ENCODE measurements at places on chromosomes 1 and 21.

GRCh38 chr1:216032961-216033614, 390.2 kb downstream of the USH2A start:
- DNase-seq: no peak

DNA sequence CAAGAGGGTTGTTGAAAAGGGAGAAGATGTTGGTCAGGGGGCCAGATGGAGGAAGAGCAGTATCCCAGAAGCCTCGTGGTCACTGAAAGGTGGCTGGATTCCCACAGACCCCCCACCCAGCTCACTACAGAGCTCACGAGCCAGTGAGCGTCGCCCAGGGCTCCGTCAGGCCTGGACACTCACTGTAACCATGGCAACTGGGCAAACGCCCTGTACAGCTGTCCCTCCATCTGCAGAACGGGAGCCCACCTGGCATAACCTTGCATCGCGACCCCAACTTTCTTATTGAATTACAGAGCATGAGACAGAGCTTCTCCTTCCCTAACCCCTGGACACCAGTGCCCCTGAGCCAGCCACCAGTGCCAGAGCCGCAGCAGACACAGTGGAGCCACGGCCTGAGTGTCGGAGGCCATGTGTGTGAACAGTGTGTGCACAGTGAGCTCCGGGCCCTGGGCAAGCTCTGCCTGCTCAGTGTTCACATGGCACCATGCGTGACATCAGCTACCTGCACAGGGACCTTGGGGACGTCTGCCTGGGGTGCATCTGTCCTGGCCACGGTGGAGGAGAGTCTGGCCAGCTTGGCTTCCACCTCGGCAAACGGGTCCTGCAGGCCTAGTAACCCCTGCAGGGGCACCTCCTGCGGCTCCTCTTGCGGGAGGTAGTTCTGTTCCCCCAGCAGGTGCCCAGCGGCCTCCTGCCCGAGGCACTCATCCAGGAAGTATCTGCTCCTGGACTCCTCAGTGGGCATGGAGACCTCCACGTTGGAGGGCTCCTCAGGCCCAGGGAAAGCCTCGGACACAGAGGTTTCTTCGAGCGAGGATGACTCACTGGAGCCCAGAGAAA, 25.9 kb upstream of the DDOST start:
- DNase-seq: no peak

DNA sequence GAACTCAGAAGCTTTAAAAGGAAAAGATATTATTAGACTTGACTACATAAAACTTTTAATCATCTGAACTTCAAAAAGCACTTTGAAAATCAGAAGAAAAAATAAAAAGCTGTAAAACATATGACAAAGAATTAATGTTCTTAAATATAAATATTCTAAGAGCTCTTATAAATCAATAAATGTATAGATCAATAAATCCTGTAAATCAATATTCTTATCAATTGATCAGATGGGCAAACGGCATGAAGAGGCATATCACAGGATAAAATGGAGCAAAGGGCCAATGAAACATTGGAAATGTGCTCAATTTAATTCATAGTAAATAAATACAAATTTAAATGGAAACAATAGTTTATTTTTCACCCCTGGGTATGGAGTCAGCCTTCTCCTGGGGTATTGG, 66.1 kb upstream of the SMYD2 start:
- no peak for DNase-seq

DNA sequence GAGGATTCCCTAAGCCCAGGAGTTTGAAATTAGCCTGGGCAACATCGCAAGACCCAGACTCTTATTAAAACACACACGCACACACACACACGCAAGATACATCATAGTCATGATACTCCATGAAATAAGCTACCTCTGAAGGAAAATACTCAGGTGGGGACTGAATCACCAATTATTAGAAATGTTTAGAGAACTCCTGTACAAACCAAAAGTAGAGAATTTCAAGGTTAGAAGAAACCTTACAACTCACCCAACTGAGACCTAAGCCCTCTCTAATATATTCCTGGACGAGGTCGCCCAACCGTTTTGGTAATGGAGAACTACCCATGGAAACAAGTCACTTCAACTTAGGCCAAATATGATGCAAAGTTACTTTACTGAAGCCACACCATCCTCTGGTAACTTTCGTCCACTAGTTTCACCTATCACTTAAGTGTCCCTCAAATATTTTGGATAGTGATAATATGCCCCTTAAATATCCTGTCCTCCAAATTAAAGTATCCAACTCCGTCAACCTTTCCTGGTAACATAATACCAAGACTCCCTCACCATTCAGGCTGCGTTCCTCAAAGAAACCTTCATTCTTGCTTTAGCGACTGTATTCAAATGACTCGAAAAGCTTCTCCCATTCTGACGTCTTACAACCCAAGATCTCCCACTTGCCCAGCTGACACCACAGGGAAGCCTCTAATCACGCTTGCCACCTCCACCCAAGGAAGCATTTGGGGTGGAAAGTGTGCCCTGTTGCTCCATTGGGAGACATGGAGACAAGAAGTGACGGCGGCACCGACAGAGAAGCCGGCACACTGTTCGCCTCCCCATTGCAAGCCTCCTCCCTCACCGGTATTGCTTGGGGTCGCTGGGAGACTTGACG, 856 bp downstream of the NRDC start:
- DNase-seq: peak; percentile 35

DNA sequence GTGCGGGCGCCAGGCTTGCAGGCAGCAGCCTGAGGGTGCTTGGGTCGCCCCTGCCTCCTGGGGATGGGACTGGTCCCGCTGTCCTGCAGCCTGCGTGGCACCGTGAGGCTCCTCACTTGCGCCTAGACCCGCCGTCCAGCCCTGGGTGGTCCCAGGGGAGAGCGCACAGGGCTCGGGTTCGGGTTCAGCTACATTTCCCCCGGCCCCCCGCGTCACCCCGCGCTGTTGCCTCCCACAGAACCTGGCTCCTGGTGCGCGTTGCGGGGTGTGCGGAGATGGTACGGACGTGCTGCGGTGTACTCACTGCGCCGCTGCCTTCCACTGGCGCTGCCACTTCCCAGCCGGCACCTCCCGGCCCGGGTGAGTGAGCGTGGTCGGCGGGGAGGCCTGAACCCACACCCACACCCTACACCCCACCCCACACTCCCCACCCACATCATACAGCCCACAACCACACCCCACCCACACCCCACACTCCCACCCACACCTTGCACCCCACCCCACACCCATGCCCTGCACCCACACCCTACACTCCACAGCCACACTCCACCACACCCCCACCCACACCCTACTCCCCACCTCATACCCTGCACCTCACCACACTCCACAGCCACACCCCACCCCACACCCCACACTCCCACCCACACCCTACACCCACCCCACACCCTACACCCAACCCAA, 6.2 kb upstream of the PFKL start:
- DNase-seq: no peak

GRCh38 chr21:27557356-27557755, 590.5 kb upstream of the ADAMTS5 start:
- no peak for DNase-seq

GRCh38 chr1:150686275-150686674, 10.7 kb downstream of the GOLPH3L start:
- no peak for DNase-seq

- DNase-seq: no peak
Observed at GRCh38 chr21:41254090-41254700, 62.4 kb upstream of the FAM3B start.

- no peak for DNase-seq
Observed at GRCh38 chr21:33371366-33371765, 31.8 kb upstream of the IFNGR2 start.

GRCh38 chr1:54798769-54799641, 2.1 kb downstream of the TTC22 start:
- DNase-seq: peak; percentile 79

GRCh38 chr21:28224191-28224726, 768.4 kb downstream of the LTN1 start:
- no peak for DNase-seq

GRCh38 chr1:183506561-183506960, 34.3 kb downstream of the SMG7 start:
- DNase-seq: no peak

DNA sequence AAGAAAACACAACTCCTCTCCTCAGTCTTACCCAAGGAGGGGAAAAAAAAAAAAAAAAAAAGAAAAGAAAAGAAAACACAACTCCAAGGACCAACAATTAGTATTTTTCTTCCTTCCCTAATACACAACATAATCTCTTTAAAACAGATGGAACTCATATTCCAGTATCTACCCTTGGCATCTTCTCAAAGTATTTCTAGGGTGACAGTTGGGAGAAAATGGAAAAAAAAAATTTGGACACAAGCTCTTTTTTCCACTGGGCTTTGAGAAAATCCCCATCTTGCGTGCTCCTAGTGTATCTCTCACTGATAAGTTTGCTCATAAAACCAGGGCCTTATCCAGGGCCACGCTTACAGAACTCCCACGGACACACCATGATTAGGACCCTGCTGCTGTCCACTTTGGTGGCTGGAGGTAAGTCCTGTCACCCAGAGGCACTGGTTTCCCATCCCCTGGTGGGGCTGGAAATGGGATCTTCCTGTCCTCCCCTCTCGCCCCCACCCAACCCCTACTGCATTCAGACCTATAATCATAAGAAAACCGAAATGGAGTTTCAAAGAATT, at the start of gene CELA2B:
TSS of gene CELA2B (plus strand) at position 353 of the 563 bp plus-strand sequence. CDS start at position 375, 22 bp downstream.
- DNase-seq: no peak

DNA sequence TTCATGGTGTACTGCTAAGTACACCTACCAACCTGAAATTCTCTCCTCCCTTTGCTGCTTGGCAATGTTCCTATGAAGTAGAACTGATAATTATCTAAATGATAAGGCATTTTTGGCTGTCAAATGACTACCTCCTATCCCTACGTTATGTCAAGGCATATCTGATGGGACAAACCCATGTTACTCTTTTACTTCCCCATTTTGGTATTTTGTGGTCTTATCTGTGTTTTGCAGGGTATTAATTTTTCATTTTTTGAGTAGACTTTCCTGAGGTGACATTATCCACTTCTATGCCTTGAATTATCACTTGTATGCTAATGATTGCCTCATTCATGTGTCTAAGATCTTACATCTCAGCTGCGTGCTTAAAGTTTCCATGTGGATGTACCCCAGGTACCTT, 499.6 kb upstream of the B3GALT2 start:
- no peak for DNase-seq

DNA sequence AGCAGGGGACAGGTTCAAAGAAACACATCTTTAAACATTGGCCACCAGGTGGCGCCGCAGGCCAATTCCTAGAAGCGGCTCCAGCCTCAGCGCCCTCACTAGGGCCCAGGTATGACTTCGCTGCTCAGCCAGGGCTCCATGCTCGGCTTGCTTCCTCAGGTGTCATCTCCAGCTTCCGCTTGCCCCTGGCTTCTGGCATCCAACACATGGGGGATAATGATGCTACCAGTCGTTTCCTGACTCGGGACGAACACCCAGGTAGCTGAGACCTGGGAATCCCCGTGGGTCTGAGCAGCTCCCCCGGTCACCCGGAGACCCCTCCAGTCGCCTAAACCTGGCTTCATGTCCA, 8.5 kb upstream of the MEX3A start:
- peak; percentile 95 for DNase-seq

- no peak for DNase-seq
Observed at GRCh38 chr1:204456826-204457442, 37.7 kb downstream of the PIK3C2B start.

DNA sequence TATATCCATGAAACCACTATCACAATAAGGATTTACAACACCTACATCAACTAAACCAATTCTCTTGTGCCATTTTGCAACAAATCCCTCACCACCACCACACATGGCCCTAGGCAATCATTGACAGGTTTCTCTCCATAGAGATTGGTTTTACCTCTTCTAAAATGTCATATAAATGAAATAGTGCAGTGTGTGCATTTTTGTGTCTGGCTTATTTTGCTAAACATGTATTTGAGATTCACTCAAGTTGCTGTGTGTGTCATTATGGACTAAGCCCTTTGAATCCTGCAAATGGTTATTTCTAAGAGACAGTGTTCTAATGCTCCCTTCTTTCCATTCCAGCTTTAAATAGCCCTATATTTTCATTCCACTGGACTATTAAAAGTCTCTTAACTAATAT, 179.7 kb upstream of the LRRC7 start:
- no peak for DNase-seq

- DNase-seq: no peak
Observed at GRCh38 chr1:243903895-243904294, 53.9 kb upstream of the AKT3 start.

GRCh38 chr1:63731117-63732043, 42.4 kb upstream of the ROR1 start:
- DNase-seq: no peak

GRCh38 chr1:9628541-9629444, 22.7 kb upstream of the PIK3CD start:
- peak; percentile 85 for DNase-seq

DNA sequence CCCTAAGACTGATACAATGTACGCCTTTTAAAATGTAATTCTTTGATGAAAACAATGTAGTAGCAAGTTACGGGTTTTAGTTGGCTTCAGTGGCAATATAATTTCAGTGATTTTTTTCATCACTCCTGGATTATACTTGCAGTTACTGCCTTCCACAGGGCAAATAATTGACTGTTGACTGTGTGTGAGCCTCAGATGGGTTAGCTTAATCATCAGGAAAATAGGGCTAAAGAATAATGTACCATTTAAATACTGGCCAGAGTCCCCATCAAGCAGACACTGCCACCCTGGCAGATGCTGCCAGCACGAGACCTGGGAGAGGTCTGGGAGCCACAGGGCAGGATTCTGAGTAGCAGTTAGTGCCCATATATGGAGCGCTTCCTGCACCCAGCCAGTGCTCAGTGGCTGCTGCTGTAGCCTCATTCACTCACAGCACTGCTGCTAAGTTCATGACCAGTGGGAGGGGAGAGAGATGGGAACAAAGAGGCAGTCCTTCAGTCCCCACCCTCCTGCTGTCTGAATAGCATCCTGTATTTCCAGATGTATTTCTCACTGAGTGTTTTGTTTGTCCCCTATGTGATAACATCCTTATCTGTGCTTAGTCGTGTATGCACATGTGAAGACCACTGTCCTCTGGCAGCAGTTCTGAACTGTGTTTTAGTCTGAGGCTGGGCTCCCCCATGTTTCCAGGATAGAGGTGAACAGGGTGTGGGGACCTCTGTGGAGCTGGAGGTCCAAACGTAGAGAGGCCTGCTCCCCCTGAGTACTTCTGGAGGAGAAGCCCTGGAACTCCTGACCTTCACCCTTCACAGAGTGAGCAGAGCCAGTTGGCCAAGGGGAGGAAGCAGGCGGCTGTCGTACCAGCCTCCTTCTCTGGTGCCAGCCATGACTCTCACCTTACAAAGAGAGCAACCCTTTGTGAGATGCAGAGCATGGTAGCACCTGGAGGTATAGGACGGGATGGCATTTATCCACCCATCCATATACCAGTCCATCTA, 80.4 kb downstream of the ADARB1 start:
- peak; percentile 45 for DNase-seq

DNA sequence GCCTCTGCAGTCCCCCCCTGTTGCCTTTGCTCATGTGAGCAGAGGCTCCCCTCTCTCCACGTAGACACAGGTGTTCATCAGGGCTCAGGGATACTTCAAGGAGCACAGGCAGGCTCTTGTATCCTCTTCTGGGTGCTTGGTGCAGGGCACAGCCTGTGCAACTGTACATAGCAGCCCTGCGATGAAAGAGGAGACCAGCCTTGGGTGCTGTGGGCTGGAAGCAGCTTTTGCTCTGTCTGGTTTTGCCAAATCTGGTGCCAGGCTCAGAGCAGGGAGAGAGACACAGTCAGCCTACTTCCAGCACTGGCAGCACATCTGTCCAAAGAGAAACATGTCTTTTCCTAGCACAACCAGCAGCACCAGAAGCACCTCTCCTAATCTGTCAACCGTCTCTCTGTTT, 132.1 kb downstream of the ETS2 start:
- no peak for DNase-seq

GRCh38 chr1:98989556-98989907, 15.1 kb downstream of the PLPPR5 start:
- no peak for DNase-seq

GRCh38 chr1:181953596-181953995, 107.9 kb downstream of the ZNF648 start:
- no peak for DNase-seq

- no peak for DNase-seq
Observed at GRCh38 chr1:165699577-165699976, 1.2 kb upstream of the ALDH9A1 start.
